ENCODE measurements at places on chromosomes 1 and 21. TPM values are rescaled to one million over a fixed set of nuclear protein-coding genes. Genes with fewer than 3 reads are reported as not detected.

GNAT2 gene
- not detected for total RNA-seq

DNA sequence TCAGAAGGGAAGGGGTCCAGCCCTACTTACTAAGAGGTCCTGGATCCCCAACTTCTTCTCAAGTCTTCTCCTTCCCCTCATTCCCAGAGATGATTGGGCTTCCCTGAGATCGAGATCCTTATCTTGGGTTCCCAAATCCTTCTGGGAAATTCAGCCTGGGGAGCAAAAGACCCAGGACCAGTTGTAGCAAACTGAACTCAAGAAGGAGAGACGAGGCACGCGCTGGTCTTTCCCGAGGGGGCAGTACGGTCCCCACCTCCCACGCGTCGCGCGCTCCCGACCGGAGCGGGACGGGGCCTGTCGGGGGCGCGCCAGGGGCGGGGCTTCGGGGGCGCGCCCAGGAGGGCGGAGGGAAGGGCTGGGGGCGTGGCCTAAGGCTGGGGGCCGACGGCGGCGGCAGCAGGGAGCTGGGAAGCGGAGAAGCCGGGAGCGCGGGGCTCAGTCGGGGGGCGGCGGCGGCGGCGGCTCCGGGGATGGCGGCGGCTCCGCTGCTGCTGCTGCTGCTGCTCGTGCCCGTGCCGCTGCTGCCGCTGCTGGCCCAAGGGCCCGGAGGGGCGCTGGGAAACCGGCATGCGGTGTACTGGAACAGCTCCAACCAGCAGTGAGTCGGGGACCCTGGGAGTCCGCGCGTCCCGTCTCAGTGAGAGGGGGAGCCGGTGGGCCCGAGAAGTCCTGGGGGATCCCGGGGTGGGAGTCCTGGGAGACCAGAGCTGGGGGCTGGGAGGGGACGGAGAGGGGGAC is at the start of gene EFNA3:
TSS of gene EFNA3 (plus strand) at position 369 of the 741 bp plus-strand sequence. CDS start at position 474, 105 bp downstream.
- H3K4me3 ChIP-seq = peak within 1 kb of the TSS; percentile 97
- H3K36me3 ChIP-seq = peaks cover 4% of the 10 kb centered on the region
- peak; percentile 57 for DNase-seq
- peak within 1 kb of the TSS; percentile 66 for H3K27ac ChIP-seq

DNA sequence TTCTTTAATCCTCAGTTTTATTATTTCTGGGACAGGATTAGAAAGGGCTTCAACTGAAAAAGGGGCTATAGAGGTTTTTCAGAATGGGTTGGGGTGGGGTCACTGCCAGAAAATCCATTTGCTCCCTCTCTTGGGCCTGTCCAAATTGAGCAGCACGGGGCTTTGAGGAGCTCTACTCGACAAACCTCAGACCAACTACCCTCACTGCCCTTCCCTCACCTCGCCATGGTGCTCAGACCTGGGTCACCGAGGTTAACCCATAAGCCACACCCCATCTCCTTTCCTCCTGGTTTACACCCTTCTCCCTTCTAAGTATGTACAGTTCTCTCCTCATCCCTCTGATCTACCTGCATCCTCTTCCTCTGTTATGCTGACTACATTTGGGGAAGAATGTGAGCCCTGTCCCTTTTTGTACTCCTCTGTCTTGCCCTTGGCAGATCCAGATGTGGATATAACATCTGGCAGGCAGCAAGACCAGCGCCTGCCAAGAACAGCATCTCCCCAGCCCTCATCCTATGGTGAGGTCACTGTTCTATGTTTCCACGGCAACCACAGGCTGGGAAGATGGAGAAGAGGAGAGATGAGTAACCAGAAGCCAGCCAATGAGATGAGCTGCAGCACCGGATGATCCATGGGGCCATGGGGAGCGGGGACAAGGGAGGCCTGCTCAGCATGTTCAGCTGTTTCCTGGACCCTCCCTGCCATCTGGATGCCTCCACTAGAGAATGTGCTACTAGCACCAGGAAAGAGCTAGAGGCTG is 3.7 kb upstream of the FABP3 start:
- H3K27me3 ChIP-seq = peaks cover 44% of the 10 kb centered on the region
- DNase-seq = no peak
- peaks cover 5% of the 10 kb centered on the region for H3K36me3 ChIP-seq
- peaks cover 21% of the 10 kb centered on the region for H3K4me1 ChIP-seq
- no peak overlapping the region for H3K27ac ChIP-seq

DNA sequence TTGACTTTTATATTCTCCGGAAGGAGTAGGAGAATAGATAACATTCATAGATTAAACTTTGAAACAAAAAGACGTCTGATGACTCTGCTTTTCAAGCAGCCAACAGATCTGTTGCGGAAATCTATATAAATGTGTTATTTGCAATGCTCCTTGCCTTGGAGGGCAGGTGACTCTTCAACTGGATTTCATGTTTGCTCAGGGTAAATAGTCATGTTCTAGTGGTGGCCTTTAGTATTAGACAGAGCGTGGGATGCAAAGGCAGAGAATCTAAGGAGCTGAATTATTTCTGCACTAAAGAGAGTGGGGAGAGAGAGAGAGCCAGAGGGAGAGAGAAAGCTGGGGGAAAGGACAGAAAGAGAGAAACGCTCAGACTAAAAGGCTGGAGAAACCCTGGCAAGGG is 454.3 kb downstream of the AJAP1 start:
- no peaks in the 10 kb centered on the region for H3K36me3 ChIP-seq
- peaks cover 24% of the 10 kb centered on the region for H3K27me3 ChIP-seq
- no peak overlapping the region for H3K4me3 ChIP-seq
- no peak for DNase-seq
- H3K4me1 ChIP-seq = peaks cover 14% of the 10 kb centered on the region

OPTC gene
- not detected for total RNA-seq

DNA sequence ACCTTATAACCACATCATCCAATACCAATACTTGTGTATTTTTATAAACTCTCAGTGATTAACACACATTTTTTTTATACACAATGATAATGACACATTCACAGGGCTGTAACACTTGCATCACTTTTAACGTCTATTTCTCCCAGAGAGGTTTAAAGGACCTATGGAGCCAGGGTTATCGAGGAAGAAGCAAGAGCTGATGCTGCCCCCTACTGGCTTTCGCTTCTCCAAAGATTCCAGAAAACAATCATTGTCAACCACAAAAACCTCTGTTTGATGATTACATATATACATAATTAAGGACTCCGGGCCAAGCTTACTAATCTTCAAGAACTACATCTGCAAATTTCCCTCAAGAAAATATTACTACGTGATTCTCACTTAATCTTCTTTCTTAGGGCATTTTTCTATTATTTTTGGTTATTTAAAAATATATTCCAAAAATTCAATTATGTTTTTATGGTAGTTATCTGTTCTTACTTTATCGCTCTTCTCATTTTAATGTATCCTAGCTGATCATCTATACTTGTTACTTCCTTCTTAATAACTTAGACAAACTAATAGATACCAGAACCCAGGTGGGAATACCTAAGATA is 214.5 kb downstream of the VAV3 start:
- no peak overlapping the region for H3K4me3 ChIP-seq
- no peak for DNase-seq
- no peak overlapping the region for H3K27ac ChIP-seq

DNA sequence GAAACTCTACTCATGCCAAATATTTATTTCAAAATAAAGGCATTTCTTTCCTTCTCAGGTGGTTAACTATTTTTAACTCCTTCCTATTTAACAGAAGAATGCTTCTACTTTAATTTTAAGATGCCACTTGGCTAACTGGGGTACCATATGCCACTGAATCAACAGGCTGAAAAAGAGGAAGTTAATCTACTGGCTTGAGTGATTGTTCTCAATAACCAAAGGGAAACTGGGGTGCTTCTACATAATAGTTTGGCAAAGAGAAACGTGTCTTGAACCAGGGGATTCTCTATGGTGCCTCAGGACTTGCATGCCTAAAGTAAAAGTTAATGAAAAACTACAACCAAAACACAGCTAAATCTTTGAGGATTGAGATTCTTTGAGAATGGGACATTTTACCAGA is 142.6 kb downstream of the DENND1B start:
- no peak for DNase-seq
- peaks cover 13% of the 10 kb centered on the region for H3K36me3 ChIP-seq
- no peaks in the 10 kb centered on the region for H3K27me3 ChIP-seq
- no peak overlapping the region for H3K27ac ChIP-seq

SIM2 gene
- total RNA-seq = not detected

DNA sequence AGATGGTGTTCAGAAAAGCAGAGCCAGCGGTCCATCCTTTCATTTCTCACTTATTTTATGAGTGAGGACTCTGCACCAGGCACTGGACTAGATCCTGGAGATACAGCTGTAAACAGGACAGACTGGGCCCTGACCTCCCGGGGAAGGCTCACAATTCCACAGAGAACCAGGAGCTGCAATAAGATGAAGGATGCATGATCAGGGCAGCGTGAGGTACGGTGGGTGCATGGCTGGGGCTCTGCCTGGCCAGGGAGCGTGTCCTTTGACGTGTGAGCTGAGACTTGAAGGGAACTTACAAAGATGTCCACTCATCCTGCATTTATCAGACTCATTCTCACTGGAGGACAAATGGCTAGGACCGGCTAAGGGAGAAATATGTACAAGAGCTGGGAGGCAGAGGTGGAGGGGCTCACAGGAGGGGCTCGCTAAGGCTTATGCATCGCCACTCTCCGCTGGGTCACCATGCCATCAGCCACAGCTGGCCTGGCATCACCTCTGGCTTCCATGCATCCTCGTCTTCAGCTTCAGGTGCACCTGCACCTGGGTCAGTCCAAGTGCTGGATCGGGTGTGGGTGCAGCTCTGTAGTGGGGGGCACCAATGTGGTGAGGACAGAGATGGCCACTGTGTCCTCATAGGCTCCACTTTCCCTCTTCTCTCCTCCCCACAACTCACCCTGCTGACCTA is 213.9 kb downstream of the TOMM20 start:
- H3K27me3 ChIP-seq = no peaks in the 10 kb centered on the region
- H3K27ac ChIP-seq = no peak overlapping the region
- no peaks in the 10 kb centered on the region for H3K36me3 ChIP-seq
- H3K4me3 ChIP-seq = no peak overlapping the region
- DNase-seq = no peak

- H3K27ac ChIP-seq = no peak overlapping the region
- no peak for DNase-seq
- peaks cover 61% of the 10 kb centered on the region for H3K27me3 ChIP-seq
- H3K36me3 ChIP-seq = no peaks in the 10 kb centered on the region
- H3K4me1 ChIP-seq = peaks cover 5% of the 10 kb centered on the region
Measured at GRCh38 chr1:232247669-232248068, 382.3 kb downstream of the SIPA1L2 start.

- no peaks in the 10 kb centered on the region for H3K4me1 ChIP-seq
- no peaks in the 10 kb centered on the region for H3K36me3 ChIP-seq
- H3K27ac ChIP-seq = no peak overlapping the region
- H3K27me3 ChIP-seq = no peaks in the 10 kb centered on the region
- H3K4me3 ChIP-seq = no peak overlapping the region
Measured at GRCh38 chr21:24514081-24514733, 1093.1 kb downstream of the MRPL39 start.

FMN2 gene
- total RNA-seq = not detected

DNA sequence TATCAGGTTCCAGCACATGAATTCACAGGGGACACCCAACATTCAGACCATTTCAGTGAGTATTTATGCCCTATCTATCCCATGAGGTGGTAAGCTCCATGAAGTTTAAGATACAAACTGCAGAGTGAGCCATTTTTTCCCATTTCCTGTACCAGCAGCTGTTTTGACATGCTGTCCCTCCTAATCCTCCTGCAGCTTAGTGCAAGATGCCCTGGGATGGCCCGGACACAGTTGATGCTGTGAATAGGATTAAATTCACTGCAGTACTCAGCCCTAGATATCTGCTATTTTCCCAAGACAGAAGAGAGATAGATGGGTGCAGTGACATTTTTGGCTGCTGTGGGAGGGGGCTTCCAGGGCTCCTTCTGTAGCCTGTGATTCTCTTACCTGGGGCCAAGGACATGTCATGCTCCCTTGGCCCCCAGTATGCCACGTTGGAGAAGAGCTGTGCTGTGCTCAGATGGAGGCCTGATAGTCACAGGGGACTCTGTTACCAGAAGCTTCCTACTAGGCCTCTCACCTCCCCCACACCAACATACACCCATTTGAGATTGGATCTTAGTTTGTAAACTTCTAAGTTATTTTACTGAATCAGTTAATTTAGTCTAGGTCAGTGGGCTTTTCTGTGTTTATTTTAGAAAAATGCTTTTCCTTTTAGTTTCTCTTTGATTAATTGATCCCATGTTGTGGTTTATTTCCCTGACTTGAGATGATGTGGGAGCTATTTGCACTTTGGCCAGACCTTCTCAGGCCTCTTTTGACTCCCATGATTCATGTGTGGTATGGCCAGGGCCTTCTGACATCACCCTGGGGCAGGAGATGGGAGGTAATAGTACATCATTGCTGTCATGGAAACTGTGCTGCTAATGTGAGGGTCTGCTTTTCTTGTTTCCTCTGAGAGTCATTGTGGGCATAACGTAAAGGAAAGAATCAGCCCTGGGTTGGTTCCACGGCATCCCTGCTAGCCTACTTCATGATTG is 92.6 kb downstream of the ST3GAL3 start:
- H3K4me3 ChIP-seq = no peak overlapping the region
- no peaks in the 10 kb centered on the region for H3K4me1 ChIP-seq
- H3K27me3 ChIP-seq = no peaks in the 10 kb centered on the region
- H3K27ac ChIP-seq = no peak overlapping the region
- peaks cover 6% of the 10 kb centered on the region for H3K36me3 ChIP-seq

GRCh38 chr1:29896791-29897714 is 660.7 kb downstream of the PTPRU start:
- H3K27ac ChIP-seq = no peak overlapping the region
- peaks cover 7% of the 10 kb centered on the region for H3K4me1 ChIP-seq
- H3K36me3 ChIP-seq = peaks cover 8% of the 10 kb centered on the region

DNA sequence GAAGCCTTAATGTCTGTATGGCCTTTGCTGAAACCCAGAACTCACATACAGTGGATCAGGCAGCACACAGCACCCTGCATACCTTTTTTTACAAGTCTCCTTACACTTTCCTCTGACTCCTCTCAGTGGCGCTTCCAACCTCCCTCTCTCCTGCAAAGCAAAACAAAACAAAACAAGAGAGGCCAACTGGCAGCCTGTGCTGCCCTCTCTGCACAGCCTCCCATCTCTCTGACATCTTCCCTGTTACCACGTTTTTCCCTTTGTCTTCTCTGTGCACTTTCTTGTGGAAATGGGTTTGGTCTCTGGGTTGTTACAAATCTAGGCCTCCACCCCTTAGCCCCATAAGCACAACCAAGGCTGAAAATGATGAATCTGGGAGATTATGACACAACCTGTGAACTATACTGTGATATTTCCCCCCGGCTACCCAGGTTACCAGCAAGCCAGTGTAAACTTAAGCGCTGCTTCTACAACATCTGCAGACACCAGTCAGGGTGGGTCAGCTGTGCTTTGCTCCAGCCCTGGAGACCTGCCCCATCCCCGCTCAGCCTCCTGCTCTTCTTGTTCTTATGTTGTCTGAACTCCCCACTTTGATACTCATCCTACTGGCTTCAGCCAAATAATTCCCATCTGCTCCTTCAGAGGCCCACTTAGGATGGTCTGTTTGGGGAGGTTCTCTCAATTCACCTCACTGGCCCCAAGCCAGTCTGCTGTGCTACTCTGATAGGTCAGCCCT is 54.9 kb upstream of the FMOD start:
- H3K27ac ChIP-seq = peak overlapping the region; percentile 53
- no peak for DNase-seq
- peaks cover 13% of the 10 kb centered on the region for H3K36me3 ChIP-seq
- peaks cover 9% of the 10 kb centered on the region for H3K4me1 ChIP-seq
- H3K4me3 ChIP-seq = no peak overlapping the region
